ENCODE measurements at places on chromosomes 6 and 20. TPM values are rescaled to one million over a fixed set of nuclear protein-coding genes. Genes with fewer than 3 reads are reported as not detected.

The RRAGD gene
- polyA plus RNA-seq: 22.4 TPM

The PDE10A gene
- 0.21 TPM for polyA plus RNA-seq

The IL17A gene
- polyA plus RNA-seq: 0.05 TPM

The TTLL9 gene
- polyA plus RNA-seq: 0.14 TPM

The BPIFB1 gene
- polyA plus RNA-seq: 0.77 TPM

The OR2H1 gene
- not detected for polyA plus RNA-seq

The RGL2 gene
- polyA plus RNA-seq: 58.7 TPM

The TMX4 gene
- polyA plus RNA-seq: 3.6 TPM

The PLTP gene
- 27.2 TPM for polyA plus RNA-seq

The TREM2 gene
- 0.49 TPM for polyA plus RNA-seq

The CEP250 gene
- 6.8 TPM for polyA plus RNA-seq

The C6orf118 gene
- not detected for polyA plus RNA-seq

The MPC1 gene
- polyA plus RNA-seq: 65.5 TPM

The PAX1 gene
- 0.12 TPM for polyA plus RNA-seq

The ADGRF5 gene
- 2.2 TPM for polyA plus RNA-seq

The OGFR gene
- polyA plus RNA-seq: 16.9 TPM

The ADAM33 gene
- 27.3 TPM for polyA plus RNA-seq

The FLOT1 gene
- 80.9 TPM for polyA plus RNA-seq

The TFAP2D gene
- not detected for polyA plus RNA-seq

The RIPOR2 gene
- 0.41 TPM for polyA plus RNA-seq

The ZHX3 gene
- polyA plus RNA-seq: 9.6 TPM

The MCCD1 gene
- polyA plus RNA-seq: not detected

The RBPJL gene
- 0.04 TPM for polyA plus RNA-seq

The CST1 gene
- polyA plus RNA-seq: not detected

The CRISP2 gene
- polyA plus RNA-seq: 1.0 TPM

The TFAP2C gene
- 18.3 TPM for polyA plus RNA-seq

The CLIC5 gene
- polyA plus RNA-seq: 0.37 TPM

The BPIFB4 gene
- not detected for polyA plus RNA-seq

The GTSF1L gene
- not detected for polyA plus RNA-seq

The GHRH gene
- not detected for polyA plus RNA-seq

The STMN3 gene
- polyA plus RNA-seq: 6.1 TPM

The HSF2 gene
- polyA plus RNA-seq: 4.7 TPM

The IRAK1BP1 gene
- polyA plus RNA-seq: 0.69 TPM

The RIPPLY2 gene
- polyA plus RNA-seq: 0.09 TPM

The HLA-DPB1 gene
- 39.1 TPM for polyA plus RNA-seq

The CD164 gene
- polyA plus RNA-seq: 56.9 TPM

The MEI4 gene
- not detected for polyA plus RNA-seq

The BPI gene
- not detected for polyA plus RNA-seq

The OTOR gene
- not detected for polyA plus RNA-seq

The CST2 gene
- polyA plus RNA-seq: not detected

The RNF182 gene
- 0.08 TPM for polyA plus RNA-seq

The RSPO3 gene
- polyA plus RNA-seq: 2.3 TPM

The FERMT1 gene
- 14.0 TPM for polyA plus RNA-seq

The IPCEF1 gene
- 0.35 TPM for polyA plus RNA-seq

The TPX2 gene
- polyA plus RNA-seq: 9.1 TPM

The TP53TG5 gene
- polyA plus RNA-seq: 0.13 TPM

The EFCAB8 gene
- polyA plus RNA-seq: 0.28 TPM

The SLC17A3 gene
- polyA plus RNA-seq: not detected

The TMC2 gene
- not detected for polyA plus RNA-seq

The ISM1 gene
- polyA plus RNA-seq: 2.2 TPM

The SLC2A10 gene
- 5.4 TPM for polyA plus RNA-seq

The GFRAL gene
- not detected for polyA plus RNA-seq

The CFAP61 gene
- not detected for polyA plus RNA-seq

Measured in esophagus (tissue), 2 donors.